ENCODE measurements at places on chromosomes 12 and 14.

DNA sequence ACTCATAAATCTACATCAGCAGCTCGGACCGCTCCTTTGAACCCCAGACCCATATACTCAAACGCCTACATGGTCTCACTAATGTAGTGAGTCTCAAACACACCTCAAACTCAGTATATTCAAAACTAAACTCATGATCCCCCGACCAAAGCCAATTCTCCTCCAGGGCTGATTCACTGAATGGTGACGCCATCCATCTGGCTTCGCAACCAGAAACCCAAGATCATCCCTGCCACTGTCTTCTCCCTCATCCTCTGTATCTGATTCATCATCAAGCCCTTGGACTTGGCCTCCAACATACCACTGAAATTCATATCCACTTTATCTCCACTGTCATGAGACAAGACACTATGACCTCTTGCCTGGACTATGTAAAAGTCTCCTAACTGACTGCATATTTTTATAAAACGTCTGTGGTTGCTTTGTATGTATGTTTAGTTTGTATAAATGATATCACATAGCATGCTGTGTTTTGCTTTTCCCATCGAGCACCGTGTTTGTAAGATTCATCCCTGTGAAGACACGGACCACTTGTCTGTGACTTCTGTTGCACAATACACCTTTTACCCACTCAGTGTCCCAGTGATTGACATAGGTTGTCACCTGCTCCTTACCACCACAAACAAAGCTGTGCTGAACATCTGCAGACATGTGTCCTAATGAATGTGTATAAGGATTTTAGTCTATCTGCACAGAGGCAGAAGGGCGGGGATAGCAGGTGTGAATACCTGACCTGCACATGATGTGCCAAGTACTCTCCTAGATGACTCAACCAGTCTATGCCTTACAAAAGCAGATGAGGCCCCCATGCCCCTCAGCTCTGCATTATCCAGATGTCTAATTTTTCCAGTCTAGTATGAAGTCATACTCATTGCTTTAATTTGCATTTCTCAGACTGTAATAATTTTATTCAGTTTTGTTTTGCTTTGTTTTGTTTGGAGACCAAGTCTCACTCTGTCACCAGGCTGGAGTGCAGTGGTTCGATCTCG lies 76.9 kb downstream of the VWF start:
- DNase-seq = no peak

- peak; percentile 6 for DNase-seq
Measured at GRCh38 chr12:95959107-95959506, 16.0 kb downstream of the AMDHD1 start.

- DNase-seq = no peak
Measured at GRCh38 chr12:110012659-110013058, 13.4 kb downstream of the ANKRD13A start.

- no peak for DNase-seq
Measured at GRCh38 chr14:61350427-61351270, 29.3 kb downstream of the PRKCH start.

DNA sequence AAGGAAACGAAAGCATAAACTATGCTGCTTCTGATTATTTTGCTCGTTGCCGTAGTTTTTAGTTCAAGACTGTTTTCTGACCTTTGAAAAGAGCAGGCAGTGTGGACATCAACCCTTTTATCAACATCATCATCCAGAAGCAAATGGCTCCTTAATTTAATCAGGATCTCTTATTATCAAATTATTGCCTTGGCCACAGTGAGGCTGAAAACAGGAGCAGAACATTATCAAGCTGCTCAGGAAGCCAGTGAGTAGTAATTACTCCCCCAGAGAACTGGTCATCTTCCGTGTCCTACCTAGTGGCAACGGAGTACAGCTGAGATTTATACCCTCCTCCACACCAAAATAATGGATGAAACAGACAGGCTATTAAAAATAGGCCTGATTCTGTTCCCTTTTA lies 2.2 kb upstream of the DIABLO start:
- no peak for DNase-seq

All from NCI-H1092 treated with DMSO at 0.1 percent for 48 hours (cell line).